ENCODE measurements at places on chromosomes 2 and 18.

DNA sequence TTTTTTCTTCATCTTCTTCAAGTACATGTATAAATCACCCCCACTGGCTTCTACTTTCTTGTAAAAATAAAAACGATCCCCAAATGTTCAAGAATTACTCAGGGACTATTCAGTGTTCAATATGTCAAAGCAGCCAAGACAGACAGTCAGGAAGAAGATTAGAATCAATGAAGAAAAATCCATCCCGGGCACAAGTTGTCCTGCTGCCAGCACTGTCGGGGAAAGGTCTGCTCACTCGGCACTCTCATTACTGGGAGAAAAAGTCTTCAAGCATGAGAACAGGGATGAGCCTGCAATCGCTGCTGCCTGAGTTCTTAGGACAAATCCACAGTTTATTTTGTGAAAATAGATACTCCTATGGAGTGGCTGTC is 482.8 kb upstream of the KLHL29 start:
- DNase-seq, result no peak

DNA sequence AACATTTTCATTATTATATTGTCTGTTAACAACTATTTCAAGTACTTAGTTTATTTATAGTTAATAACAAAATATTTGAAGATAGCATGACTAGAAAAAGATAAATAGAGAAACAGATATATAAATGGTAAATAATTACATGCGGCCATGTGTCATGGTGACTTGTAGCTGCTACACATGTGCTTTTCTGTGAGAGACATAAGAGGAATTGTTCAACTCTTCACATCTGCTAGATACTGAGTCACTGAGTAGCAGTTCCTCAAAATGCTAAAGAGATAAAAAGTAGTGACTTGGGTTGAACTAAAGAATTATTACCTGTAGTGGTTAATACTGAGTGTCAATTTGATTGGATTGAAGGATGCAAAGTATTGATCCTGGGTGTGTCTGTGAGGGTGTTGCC is 37.5 kb upstream of the SCN9A start:
- DNase-seq, result no peak

DNA sequence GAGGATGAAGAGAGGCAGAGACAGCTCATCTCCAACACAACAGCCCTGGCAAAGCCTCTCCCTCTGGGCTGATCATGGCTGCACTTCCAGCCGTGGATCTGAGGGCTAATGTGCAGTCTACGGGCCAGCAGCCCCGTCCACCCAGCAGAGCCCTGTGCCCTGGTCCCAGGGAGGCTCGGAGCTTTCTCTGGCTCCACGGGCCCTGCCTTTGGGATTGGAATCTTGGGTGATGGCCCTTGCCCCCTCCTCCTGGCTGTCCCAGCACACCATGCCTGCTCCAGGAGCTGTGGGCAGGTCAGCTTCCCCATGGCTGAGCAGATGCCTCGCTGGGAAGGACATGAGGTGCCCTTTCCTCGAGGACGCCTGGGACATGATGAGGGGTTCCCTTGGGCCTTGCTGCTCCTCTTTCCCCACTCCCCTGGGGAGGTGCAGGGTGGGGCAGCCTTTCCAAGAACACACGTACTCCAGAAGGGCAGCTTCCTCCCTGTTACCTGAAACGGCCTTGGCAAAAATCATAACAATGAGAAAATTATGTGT is 66.9 kb downstream of the C18orf63 start:
- no peak for DNase-seq

- DNase-seq, result no peak
Measured at GRCh38 chr18:51235009-51235789, 37.7 kb upstream of the MEX3C start.

GRCh38 chr2:241505781-241506201 is 2.6 kb downstream of the STK25 start:
- no peak for DNase-seq

DNA sequence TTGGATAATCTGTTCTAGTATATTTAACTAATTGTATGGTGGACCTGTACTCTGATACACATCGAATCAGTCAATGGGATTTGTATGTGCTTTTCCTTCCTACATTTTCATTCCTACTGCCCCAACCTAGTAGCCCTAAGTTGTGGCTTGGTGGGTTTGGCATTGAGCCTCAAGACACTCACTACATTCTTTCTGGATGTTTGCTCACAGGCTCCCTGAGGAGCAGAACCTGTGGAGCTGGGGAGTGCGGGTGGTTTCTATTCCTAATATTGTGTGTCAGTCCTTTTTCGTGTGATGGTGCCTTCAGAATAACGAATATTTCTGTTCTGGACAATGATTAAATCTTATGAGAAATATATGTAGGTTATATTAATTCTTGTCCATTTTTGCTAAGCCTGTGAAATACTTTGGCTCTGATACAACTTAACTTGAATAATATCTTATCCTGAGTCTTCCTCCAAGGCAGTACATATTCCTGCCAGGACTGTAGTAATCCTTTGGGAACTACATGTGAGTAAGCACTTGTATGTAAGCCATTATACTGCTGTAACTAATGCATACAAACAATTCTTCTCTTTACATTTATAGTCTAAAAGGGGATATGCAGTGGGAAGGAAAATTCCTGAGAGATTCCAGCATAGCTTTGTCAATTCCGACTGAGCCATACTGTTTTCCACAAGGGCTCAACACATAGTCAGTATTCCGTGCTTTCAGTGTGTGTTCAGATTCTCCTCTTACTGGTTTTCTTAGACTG is 150.6 kb downstream of the AGPS start:
- no peak for DNase-seq

- no peak for DNase-seq
Measured at GRCh38 chr2:203909261-203909967, 27.1 kb upstream of the ICOS start.

- no peak for DNase-seq
Measured at GRCh38 chr2:135825131-135825530, 11.9 kb downstream of the LCT start.

DNA sequence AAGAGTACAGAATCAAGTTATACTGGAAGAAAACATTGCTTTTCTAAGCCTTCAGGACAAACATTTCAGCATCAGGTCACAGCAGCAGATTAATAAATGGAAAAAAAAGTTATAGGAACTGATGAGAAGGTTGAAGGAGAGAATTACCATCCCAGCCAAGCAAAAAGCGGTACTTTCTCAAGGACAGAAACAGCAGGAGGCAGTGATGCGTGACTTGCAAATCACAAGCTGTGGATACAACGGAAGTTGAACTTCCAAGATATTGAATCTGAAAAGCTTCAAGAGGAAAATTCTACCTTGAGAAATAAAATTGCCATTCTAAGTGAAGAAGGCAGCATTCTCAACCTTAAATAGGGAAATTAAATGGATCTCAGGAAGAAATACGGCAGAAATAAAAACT is 18.5 kb upstream of the SERPINB12 start:
- no peak for DNase-seq

- no peak for DNase-seq
Measured at GRCh38 chr2:147916723-147917122, 71.9 kb downstream of the ACVR2A start.

GRCh38 chr2:174247474-174248186 is 702 bp downstream of the OLA1 start:
- no peak for DNase-seq

GRCh38 chr2:66869076-66869475 is 434.2 kb downstream of the MEIS1 start:
- DNase-seq, result no peak

GRCh38 chr2:191699341-191699945 is 21.5 kb downstream of the NABP1 start:
- DNase-seq, result no peak

Data from NCI-H187 (cell line).